ENCODE measurements at places on chromosomes 3 and 15. TPM values are rescaled to one million over a fixed set of nuclear protein-coding genes. Genes with fewer than 3 reads are reported as not detected.
A peak's percentile ranks its signal among the peaks of the same experiment; 100 is the strongest.

The TRIM59 gene
- 4.2 TPM for total RNA-seq

The HTR3E gene
- total RNA-seq = not detected

The DAZL gene
- total RNA-seq = not detected

The FANCI gene
- total RNA-seq = 5.0 TPM

The KCNAB1 gene
- total RNA-seq = 2.9 TPM

DNA sequence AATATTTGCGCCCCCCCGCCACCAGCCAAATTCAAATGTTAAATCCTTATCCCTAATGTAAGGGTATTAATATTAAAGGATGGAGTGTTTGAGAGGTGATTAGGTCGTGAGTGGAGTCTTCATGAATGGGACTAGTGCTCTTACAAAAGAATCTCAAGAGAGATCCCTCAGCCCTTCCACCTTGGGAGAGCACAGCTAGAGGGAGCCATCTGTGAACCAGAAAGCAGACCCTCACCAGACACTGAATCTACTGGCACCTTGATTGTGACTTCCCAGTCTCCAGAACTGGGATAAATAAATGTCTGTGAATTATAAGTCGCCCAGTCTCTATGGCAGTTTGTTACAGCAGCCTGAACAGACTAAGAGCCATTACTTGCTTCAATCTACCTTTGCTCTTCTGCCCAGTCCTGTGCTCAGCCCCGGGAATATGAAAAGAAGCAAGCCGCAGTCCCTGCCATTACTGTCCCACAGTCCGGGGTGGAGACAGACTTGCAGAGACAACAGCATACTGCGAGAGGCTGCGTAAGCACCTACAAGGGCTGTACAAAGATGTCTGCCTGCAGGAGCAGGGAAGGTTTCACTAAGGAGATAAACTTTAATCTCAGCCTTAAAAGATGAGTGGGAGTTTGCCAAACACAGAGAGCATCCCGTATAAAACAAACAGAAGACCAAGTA, 110.7 kb upstream of the TMCO5A start:
- no peak for DNase-seq
- no peak overlapping the region for H3K4me3 ChIP-seq
- H3K4me1 ChIP-seq = no peaks in the 10 kb centered on the region
- H3K27me3 ChIP-seq = no peaks in the 10 kb centered on the region

DNA sequence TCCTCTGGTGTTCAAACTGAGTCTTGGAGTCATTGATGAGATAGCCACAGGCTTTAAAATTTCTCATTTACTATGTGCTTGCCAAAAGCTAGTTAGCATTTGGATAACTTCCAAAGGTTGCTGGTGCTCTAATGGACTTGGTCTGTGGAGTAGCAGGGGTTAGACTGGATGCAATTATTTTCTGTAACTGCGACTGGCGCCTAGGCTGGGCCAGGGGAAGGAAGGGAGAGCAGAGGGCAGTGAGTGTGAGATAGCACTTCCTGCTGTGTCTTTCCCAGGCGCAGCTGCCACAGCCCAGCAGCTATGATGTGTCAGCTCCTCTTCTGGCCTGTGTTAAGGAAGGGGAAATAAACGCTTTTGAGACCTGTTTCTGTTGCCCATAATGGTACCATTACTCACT, 98.6 kb downstream of the MYRIP start:
- no peaks in the 10 kb centered on the region for H3K4me1 ChIP-seq
- no peak for DNase-seq
- H3K36me3 ChIP-seq = no peaks in the 10 kb centered on the region
- no peaks in the 10 kb centered on the region for H3K27me3 ChIP-seq
- no peak overlapping the region for H3K4me3 ChIP-seq
- H3K27ac ChIP-seq = no peak overlapping the region

- peaks cover 5% of the 10 kb centered on the region for H3K4me1 ChIP-seq
- no peaks in the 10 kb centered on the region for H3K36me3 ChIP-seq
- peak overlapping the region; percentile 69 for H3K27ac ChIP-seq
Observed at GRCh38 chr3:43104660-43105595, 951 bp downstream of the POMGNT2 start.

DNA sequence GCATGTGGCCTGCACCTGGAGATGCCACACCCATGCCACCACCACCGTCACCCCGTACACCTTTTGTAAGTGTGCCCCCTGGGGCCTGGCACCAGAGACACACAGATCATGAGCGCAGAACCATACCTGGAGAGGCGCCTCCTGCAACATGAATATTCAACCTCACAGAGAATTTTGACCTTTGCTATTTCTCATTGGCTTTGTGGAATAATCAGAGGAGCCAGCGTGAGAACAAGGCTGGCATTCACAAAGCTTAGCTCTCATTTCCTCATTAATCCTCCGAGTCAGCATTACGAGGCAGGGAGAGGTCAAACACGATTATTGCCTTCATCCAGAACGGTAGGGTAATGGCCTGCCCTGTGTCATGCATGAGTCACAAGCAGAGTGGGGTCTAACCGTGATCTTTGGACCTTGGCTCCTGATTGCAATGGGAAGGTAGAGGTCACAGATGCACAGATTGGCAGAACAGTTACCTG, 73.0 kb upstream of the POMGNT2 start:
- H3K4me1 ChIP-seq = peaks cover 42% of the 10 kb centered on the region
- H3K36me3 ChIP-seq = no peaks in the 10 kb centered on the region
- H3K4me3 ChIP-seq = no peak overlapping the region
- peak; percentile 45 for DNase-seq

DNA sequence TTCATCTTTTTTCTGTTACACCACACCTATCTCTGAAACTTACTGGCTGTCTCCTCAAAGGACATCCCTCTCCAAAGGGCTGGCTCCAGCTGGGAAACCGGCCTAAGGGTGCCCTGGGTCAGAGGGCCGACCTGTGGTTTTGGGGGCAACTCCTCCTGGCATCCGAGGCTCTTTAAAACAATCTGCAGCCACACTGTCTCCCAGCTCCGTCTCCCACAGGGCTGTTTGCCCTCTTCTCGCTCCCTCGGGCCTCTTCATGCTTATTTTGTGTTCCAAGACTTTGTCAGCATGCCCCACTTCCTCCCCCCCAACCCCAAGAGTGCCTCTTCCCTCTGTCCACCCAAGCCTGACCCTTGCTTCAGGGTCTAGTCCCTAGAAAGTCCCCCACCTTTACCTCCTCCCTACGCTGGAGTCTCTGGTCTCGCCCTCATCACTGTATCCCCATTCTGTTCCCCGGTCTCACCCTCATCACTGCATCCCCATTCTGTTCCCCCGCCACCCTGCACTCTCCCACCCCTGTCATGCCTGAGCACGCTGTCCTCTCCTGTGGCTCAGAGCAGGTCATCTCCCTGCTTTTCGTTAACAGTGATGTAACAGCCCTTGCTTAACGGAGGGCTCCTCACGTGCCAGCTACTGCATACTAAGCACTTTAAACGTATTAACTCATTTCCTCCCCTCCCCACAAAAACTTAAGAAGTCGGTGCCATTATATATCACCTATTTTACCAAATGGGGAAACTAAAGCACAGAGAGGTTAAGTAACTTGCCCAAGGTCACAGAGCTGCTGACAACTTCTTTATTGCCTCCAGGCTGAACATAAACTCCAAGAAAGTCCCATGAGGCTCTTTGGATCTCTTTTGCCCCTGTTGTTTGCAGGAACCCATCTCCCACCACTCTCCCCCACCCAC, 1.1 kb upstream of the CSK start:
- peak; percentile 78 for DNase-seq
- no peaks in the 10 kb centered on the region for H3K27me3 ChIP-seq
- peak overlapping the region; percentile 75 for H3K27ac ChIP-seq
- peaks cover 75% of the 10 kb centered on the region for H3K4me1 ChIP-seq
- no peaks in the 10 kb centered on the region for H3K36me3 ChIP-seq

- H3K27me3 ChIP-seq = no peaks in the 10 kb centered on the region
- H3K4me1 ChIP-seq = no peaks in the 10 kb centered on the region
- no peak overlapping the region for H3K27ac ChIP-seq
- H3K36me3 ChIP-seq = no peaks in the 10 kb centered on the region
Observed at GRCh38 chr15:49810720-49811119, 189.9 kb downstream of the DTWD1 start.

GRCh38 chr3:50604110-50604621, 7.4 kb downstream of the CISH start:
- no peak overlapping the region for H3K4me3 ChIP-seq
- peak overlapping the region; percentile 94 for H3K27ac ChIP-seq
- H3K36me3 ChIP-seq = no peaks in the 10 kb centered on the region
- DNase-seq = no peak

- H3K27ac ChIP-seq = no peak overlapping the region
- H3K4me1 ChIP-seq = peaks cover 2% of the 10 kb centered on the region
- H3K4me3 ChIP-seq = no peak overlapping the region
- no peak for DNase-seq
- H3K27me3 ChIP-seq = no peaks in the 10 kb centered on the region
- H3K36me3 ChIP-seq = no peaks in the 10 kb centered on the region
Observed at GRCh38 chr15:70873232-70874054, 18.8 kb downstream of the THAP10 start.

Measured in upper lobe of left lung (tissue), 6 donors.